ENCODE measurements at places on chromosomes 1 and 21.

DNA sequence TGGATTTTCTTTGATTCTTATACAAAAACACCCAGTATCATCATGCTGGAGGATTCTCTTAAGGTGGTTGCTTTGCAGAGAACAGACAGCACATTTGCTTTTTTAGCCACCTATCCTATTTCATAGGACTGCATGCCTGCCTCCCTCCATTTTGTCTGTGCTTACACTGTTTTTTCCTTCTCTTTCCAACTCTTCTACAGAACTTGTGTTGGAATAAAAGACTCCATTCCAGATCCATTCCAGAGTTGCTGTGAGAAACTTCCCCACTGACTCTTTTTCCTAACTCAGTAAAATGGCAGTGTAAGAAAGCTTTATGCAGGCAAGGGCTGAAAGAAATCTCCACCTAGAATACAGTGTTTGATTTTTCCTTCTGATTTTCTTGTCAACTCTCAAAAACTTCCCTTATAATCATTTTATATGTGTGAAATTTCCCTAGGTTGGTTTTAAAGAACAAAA is 5.2 kb upstream of the ARID1A start:
- DNase-seq = no peak

- DNase-seq = no peak
Measured at GRCh38 chr21:14926186-14926585, 138.6 kb downstream of the NRIP1 start.

- no peak for DNase-seq
Measured at GRCh38 chr1:45403718-45404117, 63.5 kb upstream of the MUTYH start.

DNA sequence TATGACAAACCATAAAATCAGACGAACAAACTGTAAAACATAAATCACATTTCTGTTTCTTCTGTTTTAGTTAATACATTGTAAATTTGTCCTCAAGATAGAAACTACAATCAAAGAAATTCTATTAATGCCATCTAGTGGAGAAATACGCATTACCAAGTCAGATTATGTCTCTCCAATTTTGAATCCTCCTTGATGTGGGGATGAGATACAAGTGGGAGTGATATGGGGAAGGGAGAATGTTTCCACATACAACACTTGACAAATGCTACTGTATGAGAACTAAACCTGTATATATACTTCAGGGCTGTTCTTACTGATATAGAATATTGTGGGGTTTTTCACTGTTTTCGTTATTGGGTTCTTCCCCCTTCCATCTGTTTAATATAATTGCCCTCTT is 2.6 kb downstream of the HFM1 start:
- DNase-seq = no peak

GRCh38 chr1:3246251-3246650 is 177.2 kb downstream of the PRDM16 start:
- no peak for DNase-seq

GRCh38 chr1:31856140-31856539 is 40.3 kb upstream of the SPOCD1 start:
- DNase-seq = no peak

GRCh38 chr1:177858332-177858821 is 111.5 kb downstream of the SEC16B start:
- DNase-seq = no peak

GRCh38 chr1:175823406-175823805 is 80.0 kb upstream of the TNR start:
- DNase-seq = no peak

GRCh38 chr1:174660476-174660875 is 212.7 kb downstream of the GPR52 start:
- no peak for DNase-seq
